ENCODE measurements at places on chromosomes 2 and 18.

GRCh38 chr2:100934504-100935371, 67.4 kb upstream of the RPL31 start:
- no peak for DNase-seq

DNA sequence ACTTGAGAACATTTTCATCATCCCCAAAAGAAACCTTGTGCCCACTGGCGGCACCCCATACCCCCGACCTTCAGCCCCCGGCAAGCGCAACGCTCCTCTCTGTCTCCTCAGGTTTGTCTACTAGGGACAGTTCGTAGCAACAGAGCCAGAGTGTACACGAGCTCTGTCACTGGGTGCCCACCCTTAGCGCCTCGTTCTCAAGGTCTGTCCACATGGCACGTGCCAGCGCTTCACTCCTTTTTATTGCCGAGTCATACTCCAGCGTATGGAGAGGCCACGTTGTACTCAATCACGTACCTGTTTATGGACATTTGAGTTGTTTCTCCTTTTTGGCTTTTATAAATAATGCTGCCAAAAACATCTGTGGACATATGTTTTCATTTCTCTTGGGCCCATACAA, 30.3 kb upstream of the GPC1 start:
- no peak for DNase-seq

GRCh38 chr2:156206355-156206754, 126.2 kb downstream of the NR4A2 start:
- no peak for DNase-seq

DNA sequence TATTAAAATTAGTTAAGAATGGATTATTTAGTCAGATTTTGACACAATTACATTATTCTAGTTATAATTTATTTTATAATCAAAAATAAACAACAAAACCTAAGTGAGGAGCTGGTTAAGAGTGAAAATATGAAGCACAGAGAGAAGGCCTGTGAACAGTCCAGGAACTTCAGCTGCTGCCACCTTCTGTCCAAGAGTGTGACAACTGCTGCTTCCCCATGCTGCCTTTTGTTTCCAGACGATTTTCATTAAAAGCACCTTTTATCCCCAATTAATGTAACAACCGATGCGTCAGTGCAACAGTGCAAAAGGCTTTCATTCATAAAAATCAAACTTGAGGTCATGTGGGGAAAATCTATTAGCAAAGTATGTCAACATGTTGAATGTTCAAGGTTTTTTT, 363.6 kb downstream of the CTNNA2 start:
- no peak for DNase-seq

DNA sequence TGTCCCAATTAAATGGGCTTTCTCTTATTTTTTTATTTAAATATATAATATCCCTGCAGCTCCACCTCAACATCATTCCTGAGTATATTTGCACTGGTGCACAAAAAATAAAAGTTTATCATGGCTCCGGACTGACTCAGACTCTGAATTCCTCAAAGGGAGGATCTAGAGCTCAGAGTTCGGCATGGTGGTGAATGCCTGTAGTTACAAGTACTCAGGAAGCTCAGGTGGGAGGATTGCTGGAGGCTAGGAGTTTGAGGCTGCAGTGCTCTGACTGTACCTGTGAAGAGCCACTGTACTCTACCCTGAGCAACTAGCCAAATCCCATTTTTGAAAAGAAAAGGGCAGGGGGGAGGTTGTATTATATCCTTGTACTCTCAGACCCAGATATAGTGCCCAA, 52.8 kb upstream of the NRXN1 start:
- no peak for DNase-seq

DNA sequence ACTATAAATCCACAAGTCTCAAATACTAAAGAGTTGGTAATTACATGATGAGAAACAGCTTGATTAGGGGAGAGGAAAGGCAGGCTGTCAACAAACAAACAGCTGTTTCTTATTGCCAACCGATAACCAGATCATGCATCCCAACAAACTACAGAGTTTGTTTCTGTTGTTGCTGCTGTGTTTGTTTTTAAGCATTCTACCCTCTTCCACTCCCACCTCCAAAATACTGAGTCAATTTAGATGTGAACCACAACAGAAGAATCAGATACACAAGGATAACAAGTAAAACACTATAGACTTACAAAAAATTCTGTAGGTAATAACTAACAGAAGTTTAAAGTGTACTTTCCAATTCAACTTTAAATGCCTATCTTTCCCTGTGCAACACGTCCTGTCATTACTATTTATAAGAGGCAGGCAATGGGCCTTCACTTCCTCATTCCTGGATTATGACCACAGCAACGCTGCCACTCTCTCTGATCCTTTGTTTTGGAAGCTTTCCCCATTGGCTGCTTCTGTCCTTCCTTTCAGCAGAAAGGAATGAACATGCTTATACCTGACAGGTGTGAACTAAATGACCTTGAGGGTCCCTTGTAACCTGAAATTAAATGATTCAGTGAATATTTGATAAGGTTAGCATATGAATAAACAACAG, 152.0 kb downstream of the SRBD1 start:
- DNase-seq, result no peak

GRCh38 chr2:43882312-43882711, 43.5 kb downstream of the ABCG8 start:
- no peak for DNase-seq

DNA sequence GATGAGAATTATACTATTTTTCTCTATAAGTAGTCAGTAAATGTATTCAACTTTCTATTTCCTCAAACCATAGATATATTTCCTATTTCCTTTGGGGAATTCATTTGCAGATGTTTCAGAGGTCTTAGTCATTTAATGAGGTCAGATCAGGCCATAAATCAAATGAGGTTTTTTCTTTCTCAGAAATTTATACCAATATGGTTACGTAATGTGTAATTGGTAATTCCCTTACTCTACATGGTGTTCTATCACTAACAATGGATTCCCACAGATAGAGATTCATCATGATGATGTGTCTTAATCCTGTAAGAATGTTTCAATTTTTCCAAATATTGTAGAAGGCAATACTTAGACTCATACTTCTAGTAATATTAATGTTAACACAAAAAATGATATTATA, 108.0 kb downstream of the DPP4 start:
- peak; percentile 71 for DNase-seq

- DNase-seq, result no peak
Observed at GRCh38 chr2:48440103-48440390, 89.9 kb upstream of the STON1 start.
